ENCODE measurements at places on chromosomes 11 and 22. TPM values are rescaled to one million over a fixed set of nuclear protein-coding genes. Genes with fewer than 3 reads are reported as not detected.

The OR52H1 gene
- not detected for total RNA-seq

The ANKK1 gene
- not detected for total RNA-seq

DNA sequence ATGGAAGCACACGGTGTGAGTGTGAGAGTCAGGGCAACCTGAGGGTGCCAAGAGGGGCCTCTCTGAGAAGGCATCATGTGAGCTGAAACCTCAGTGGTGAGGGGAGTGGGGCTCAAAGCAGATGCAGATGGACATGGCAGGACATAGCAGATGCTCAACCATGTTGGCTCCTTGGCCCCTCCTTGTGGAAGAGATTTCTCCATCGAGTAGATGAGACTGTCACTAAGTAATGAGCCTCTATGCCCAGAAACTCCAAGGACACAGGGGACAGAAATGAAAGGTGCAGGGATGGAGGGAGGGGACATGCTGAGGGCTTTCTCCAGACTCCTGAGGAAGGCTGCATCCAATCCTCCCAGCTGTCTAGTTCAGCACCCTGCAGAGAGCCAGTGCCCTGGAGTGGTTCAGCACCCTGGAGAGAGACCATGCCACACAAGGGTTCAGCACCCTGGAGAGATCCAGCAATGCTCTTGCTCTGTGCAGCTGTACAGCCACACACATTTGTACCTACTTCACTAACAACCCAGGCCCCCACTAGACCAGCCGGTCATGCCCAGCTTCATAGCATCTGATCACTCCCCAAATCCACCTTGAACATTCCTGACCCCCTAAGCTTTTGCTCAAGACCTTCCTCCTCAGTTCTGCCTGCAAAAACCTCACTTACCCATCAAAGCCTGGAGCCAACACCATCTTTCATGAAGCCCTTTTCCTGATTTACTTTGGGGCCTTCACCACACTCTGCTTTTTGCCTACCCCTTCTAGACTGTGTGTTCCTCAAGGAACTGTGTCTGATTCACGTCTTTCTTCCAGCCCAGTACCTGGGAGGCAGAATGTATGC is 252.0 kb downstream of the CTTN start:
- no peak for DNase-seq

GRCh38 chr22:25114369-25115362 is 85.0 kb upstream of the CRYBB3 start:
- DNase-seq = no peak

DNA sequence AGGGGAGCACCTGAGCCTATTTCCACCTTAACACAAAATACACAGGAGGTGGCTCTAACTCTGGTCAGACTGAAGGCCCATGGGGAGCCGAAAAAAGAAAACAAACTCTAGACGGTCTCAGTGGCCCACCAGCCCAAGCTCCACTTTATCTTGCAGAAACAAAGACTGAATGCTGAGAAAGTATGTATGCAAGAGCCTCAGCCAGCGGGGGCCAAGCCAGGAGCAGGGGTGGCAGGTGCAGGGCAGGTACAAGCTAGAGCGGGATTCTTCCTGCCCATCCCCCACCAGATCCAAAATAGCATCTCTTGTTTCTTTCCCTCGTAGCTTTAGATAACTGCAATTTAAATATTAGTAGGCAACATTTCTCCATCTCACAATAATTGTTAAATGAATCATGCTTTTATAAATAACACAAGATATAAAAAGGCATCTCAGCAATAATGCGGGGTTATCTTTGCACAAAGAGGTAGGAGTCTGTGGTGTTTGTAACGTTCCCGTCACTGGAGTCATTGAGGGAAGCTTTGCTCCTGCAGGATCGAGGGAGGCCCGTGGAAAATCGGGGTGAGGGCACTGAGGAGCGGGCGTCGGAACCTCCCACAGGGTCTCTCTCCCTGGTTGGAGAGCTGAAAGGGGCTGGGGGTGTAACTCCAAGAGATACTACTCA is 418.0 kb downstream of the SHANK2 start:
- no peak for DNase-seq

DNA sequence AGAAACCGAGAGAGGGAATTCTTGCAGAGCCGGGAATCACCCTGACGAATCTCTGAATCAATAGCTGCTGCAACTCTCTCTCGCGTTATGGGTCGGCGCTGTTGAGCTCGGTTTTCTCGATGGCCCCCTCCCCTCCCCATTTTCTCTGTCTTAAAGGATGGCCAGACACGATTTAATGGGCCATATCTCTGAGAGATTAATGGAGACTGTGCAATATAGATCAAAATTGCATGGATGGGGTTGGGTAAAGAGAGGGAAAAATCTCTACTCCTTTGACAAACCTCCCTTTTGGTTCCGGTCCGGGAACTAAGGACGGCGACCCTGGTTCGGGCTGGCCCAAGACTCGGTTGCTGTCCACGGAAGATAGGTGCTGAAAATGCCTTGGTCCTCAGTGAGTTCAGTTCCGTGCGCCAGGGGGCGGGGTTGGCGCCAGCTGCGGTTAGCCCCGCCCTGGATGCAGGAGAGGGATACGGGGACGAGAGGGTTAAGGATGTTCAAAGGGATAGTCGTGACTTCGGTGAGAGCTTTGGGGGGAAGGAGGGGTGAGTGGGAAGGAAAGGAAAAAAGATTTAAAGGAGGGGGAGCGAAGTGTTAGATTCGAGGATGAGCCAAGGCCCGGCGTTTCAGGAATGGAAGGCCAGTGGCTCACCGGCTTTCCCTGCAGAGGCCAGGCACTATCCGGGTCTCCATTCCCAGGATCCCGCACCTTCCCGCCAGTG is 103.6 kb upstream of the HSD17B12 start:
- DNase-seq = no peak

GRCh38 chr22:46937185-46937584 is 174.7 kb downstream of the TBC1D22A start:
- DNase-seq = no peak

GRCh38 chr11:19777377-19778102 is 64.9 kb downstream of the NAV2 start:
- peak; percentile 6 for DNase-seq

- DNase-seq = peak; percentile 89
These were observed at the start of gene SERHL2 for GRCh38 chr22:42553475-42554361. SERHL2 (plus strand) TSS chr22:42553956; CDS start chr22:42554021, 65 bp downstream.

- DNase-seq = no peak
These were observed 222.9 kb downstream of the NAV2 start for GRCh38 chr11:19935507-19935906.

- DNase-seq = no peak
These were observed 15.4 kb upstream of the MYOD1 start for GRCh38 chr11:17703951-17704350.
